RWPE1 (cell line): ENCODE measurements at places on chromosomes 1 and 21.
A peak's percentile ranks its signal among the peaks of the same experiment; 100 is the strongest.

- DNase-seq = peak; percentile 29
Observed at GRCh38 chr1:48109390-48110013, 112.3 kb upstream of the TRABD2B start.

GRCh38 chr21:20443558-20444155 is 554.6 kb upstream of the NCAM2 start:
- DNase-seq = no peak

DNA sequence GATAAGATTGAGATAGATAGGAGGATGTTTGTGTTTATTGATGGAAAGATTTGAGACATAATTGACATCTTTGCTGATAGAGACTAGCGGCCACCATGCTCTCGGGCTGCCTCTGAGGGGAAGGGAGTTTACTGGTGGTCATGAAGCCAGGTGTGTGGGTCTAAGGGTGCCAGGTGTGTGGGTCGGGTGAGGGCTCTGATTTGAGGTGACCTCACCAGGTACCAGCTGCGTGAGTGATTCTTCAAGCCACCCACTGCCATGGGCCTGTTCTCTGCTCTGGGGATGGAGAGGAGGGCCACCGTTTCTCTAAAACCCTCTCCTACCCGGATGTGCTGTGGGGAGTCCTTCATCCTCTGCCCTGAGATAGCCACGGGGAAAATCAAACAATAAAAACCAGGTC is 3.2 kb downstream of the UBASH3A start:
- no peak for DNase-seq

GRCh38 chr1:43044572-43045361 is 86.1 kb upstream of the SLC2A1 start:
- DNase-seq = no peak

DNA sequence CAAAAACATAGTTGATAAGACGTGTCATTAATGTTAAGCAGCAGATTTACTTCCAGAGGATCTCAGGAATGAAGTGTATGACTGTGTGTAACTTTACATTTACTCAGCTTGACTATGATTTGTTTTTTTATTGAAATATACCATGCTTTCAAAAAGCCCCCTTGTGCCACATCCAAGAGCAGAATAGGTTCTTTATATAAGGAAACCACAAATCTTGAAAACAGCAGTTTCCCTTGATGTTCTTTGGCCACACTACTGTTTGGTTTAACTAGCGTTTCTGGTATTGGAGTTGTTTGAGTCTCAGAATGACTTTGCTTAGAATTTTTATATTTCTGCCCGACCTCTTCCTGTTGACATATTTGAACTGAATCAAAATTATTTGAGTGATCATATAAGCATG is 25.0 kb downstream of the LRRC8C start:
- DNase-seq = no peak

GRCh38 chr1:94643819-94644218 is 102.3 kb upstream of the F3 start:
- no peak for DNase-seq

- DNase-seq = peak; percentile 38
Observed at GRCh38 chr1:222798116-222798515, 16.7 kb upstream of the DISP1 start.

GRCh38 chr1:223654083-223654482 is 11.4 kb downstream of the CAPN8 start:
- DNase-seq = no peak

GRCh38 chr1:62794053-62794452 is 10.1 kb downstream of the ATG4C start:
- DNase-seq = no peak

GRCh38 chr1:228108742-228109072 is 392 bp downstream of the MRPL55 start:
- DNase-seq = no peak

GRCh38 chr1:72122099-72122880 is 160.0 kb downstream of the NEGR1 start:
- no peak for DNase-seq

DNA sequence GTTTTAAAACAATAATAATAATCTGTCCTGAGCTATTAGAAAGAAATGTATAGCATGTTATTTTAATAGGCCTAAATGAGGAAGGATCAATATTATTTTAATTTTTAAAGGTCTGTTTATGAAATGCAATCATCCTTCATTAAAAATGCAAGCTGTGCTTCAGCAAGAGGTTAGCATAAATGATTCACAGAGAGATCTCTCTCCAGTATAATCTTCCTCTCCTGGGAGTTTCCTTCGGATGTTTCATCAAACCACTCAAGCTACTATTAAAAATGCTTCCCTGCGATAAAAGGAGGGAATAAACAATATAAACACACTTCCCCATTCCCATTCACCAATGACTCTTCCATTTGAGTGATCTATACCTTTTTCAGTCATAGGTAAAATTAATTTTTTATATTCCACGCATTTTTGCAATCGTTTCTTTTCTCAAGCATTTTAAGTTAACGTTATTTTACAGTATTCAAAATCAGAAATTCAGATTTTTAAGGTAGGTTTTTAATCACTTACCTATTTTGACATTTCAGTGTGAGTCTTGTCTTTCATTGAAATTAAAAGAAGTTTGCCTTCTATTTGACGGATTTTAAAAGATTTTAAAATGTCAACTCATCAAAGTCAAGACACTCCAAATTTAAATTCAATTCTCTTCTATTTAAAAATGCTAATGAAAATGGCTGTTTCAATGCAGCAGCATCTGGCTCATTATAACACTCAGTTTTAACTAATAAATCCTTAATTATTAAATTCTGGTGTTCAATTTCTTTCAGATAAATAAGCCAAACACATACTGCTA is 64.3 kb downstream of the RERE start:
- DNase-seq = no peak

DNA sequence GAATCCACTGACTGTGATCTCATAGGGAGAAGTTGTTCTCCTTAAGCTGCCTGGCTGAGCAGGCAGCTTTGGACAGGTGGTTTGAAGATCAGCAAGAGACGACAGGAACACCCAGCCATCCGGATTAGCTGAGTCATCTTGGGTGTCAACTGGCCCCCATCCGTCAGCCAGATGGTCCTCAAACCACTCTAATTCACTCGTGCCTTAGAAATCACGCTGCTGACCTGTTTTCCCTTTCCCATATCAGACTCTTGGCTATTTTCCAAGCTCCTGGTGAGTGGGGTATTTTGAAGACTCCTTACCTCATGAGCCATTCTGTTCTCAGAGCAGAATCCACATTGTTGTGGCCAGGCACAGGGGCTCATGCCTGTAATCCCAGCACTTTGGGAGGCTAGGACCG is 149.1 kb upstream of the L1TD1 start:
- DNase-seq = peak; percentile 10

- DNase-seq = peak; percentile 52
Observed at GRCh38 chr1:91501523-91501851, 836 bp downstream of the CDC7 start.

DNA sequence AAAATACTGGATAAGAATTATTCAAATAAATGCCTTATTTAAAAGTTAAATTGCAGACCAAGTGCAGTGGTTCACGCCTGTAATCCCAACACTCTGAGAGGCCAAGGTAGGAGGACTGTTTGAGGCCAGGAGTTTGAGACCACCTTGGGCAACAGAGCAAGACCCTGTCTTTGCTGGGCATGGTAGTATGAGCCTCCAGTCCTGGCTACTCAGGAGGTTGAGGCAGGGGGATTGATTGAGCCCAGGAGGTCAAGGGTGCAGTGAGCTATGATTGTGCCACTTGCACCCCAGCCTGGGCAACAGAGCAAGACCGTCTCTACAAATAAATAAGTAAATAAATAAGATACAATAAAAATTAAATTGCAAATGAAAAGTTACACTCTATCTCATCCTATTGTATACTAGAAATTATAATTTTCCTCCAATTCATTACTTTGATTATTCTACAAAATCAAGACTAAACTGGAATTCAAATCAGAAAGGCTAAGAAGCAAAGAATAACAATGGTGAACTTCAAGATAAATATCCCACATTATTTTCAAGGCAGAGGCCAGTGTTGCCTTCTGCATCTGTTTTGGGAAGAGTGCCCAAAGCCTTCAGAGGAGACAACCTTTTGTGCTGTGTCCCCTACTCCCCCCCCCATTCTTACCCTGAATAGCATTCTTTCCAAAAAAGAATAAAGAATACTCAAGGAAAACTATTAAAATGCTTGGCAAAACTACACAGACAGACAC is 73.3 kb upstream of the IRF2BP2 start:
- no peak for DNase-seq

- DNase-seq = no peak
Observed at GRCh38 chr1:117579221-117579906, 26.5 kb upstream of the TENT5C start.

DNA sequence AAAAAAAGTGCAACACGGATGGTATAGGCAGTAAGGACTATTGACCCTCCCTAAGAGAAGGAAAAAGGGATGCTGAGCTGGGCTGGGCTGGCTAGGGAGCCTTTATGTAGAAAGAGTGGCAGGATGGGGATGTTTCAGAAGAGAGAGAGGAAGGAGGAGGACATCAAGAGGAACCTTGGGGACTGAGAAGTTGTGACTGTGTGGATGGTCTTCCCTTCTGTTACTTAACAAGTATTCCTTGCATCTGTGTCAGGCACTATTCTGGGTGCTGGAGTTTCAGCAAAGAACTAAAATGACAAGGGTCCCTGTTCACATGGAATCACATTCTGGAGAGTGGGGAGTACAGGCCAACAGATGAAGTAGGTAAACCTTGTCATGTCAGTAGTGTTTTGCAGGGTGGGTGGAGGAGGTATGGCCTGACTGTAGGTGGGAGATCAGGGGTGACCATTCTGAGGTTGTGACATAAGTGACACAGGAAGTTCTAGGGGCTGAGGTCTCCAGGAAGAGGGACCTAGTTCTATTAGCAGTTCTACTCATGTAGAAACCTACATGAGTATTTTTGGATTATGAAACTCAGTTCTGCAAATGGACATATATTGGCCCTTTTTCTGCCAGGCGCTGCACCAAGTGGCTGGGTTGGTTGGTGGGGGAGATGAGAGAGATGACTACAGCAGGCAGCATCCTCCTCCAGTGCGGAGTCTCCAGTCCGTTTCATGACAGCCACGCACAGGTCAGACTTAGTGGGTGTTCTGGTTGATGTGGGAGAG is 53.8 kb downstream of the PRDM2 start:
- no peak for DNase-seq

DNA sequence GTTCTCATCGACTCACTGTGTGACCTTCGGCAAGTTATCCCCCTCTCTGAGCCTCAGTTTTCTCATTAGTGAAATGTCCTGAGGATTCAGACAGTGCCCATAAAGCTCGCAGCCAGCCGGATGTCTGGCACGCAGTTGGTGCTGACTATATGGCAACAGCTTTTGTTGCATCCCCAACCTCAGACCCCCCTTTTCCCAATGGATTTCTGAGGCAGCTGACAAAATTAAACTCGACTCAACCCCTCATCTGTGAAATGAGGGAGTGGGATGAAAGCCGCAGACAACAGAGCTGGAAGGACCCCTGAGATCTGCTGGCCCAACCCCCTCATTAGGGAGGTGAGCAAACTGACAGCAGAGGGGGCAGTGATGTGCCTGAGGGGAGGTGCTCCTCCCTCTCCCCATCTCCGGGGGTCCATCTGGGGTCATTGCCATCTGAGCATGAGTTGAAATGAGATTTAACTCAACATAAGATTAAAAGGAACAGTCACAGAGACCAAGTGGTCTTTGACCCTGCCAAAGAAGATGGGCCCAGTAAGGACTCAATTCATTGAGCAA is 40.4 kb downstream of the NKAIN1 start:
- no peak for DNase-seq

- no peak for DNase-seq
Observed at GRCh38 chr1:40762144-40762923, 21.3 kb upstream of the KCNQ4 start.

- no peak for DNase-seq
Observed at GRCh38 chr1:72498371-72498770, 216.0 kb upstream of the NEGR1 start.

- no peak for DNase-seq
Observed at GRCh38 chr1:226886122-226886901, 15.9 kb downstream of the PSEN2 start.

DNA sequence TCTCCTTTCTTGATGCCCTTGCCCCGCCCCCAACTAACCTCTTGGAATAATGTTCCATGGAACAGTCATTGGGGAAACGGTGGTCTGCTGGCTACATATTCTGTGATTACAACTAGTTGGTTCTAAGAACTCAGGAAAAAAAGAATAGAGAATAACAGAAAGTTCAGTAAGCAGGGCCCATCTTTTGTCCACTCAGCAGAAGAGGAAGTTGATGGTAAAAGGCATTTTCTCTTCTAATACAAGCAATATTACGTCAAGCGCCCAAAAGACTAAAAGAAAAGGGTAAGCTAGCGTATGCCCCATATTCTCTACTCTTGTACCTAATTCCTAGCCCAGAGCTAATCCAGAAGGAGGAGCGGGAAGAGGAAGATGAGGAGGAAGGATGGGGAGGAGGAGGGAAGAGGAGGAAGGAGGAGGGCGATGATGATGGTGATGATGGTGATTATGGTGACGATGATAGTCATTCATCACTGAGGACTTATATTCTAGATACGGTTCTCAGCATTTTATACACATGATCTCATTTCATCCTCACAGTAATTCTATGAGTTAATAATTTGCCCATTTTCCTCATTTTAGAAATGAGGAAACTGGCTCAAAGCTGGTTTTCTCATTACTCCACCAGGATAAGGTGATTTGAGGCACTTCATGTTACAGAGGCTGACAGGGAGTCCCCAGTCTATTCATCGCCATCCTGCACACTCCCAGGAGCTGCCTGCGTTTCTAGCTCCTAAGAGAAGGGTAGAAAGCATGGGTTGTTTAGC is 76.6 kb upstream of the EFHD2 start:
- no peak for DNase-seq

GRCh38 chr1:56092684-56093570 is 486.4 kb downstream of the PLPP3 start:
- DNase-seq = no peak

GRCh38 chr1:106969731-106970130 is 86.7 kb upstream of the PRMT6 start:
- DNase-seq = no peak

- no peak for DNase-seq
Observed at GRCh38 chr1:47508702-47509431, 71.0 kb downstream of the FOXD2 start.

DNA sequence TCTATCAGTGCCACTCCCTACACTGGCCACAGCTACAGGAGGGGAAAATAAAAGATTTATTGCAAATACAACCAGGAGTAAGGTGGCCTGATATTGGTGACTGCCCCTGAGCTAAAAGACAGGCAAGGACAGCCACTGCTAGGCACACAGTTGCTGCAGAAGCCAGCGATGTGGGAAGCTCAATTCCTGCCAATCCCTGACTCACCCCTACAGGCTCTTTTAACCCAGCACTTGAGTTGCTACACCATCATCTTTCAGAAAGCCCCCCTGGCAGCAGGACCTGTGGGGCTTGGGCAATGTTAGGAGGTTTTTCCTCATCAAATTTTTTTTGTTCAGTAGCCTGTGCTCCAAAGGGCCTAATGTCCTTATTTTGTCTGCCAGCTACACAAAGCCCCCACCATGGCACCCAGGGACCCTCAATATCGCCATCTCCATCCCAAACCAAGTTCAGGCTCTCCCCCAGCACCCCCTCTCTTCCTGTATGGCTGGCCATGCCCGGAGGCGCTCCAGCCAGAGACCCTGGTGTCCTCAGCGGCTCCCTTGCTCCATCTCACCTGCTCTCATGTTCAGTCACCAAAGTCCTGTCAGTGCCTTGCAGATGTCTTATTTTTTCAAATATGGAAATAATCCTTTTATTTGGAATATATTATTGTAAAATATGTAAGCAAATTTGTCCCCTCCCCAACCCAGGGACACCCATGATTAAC is 13.4 kb downstream of the CLEC20A start:
- no peak for DNase-seq
